KBM-7 (cell line): ENCODE measurements at places on chromosomes 5 and 9.
A peak's percentile ranks its signal among the peaks of the same experiment; 100 is the strongest.

DNA sequence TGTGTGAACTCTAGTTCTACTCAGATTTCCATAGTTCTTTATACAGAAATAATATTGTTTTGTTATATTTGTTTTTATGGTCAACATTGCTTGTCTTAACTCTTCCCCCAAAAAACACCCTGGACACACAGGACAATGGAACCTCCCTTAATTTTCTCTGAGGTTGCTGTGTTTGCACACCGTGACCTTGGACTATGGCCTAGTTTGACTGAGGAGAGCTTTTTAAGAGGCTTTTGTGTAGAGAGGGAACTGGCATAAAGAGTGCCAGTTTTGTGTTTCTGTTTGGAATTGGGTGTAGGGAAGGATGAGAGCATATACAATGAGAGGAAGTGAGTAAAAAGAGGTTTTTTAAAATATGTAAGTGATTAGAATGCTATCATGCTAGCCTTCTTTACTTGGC, 101.1 kb upstream of the MEF2C start:
- no peak for DNase-seq

- peak; percentile 86 for DNase-seq
These were observed 49.1 kb upstream of the GADD45G start for GRCh38 chr9:89555451-89556375.

DNA sequence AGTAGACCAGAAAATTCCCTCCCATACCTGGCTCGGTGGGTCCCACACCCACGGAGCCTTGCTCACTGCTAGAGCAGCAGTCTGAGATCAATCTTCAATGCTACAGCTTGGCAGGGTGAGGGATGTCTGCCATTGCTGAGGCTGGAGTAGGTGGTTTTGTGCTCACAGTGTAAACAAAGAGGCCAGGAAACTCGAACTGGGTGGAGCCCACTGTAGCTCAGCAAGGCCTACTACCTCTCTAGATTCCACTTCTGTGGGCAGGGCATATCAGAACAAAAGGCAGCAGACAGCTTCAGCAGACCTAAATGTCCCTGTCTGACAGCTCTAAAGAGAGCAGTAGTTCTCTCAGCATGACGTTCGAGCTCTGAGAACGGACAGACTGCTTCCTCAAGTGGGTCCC, 5.6 kb upstream of the GZMA start:
- DNase-seq = no peak

DNA sequence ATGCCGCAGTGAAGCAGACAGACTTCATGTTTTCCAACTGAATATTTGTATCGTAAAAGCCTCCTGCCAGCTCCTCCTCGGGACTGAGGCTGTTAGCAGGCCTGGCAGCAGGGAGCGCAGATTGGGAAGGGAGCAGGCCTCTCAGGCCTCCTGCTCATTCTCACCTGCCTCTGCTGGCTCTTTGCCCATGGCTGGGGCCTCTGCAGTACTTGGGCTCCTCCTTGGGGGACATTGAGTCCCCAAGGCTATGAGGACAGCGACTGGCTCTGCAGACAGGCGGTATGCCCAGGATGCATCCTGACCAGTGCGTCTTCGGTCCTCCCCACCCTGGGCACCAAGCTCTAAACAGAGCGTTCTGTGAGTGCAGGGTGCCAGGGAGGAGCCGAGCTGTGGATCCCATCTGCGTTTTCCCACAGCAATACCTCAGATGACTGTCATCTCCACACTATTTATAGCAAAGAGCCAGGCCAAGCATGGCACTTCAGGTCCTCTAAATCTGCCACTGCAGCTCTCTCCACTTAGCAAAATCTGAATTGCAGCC, 38.7 kb downstream of the TSTD2 start:
- DNase-seq = no peak

DNA sequence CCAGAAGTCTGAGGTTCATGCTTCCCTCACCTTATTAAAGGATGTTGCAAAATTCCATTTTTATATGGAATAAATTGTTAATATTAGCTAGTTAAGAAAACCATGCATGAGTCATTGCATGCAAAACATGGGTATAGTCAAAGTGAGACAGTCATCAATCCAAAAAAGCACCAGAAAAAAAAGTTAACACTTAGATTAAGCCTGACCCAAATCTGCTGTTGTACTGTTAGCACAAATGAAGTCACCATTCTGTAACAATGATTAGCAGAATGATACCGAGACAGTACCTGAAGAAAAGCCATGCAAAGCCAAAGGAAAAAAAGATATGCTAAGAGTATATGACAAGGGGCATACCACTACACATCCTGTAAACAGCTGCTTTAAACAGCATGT, 49.5 kb downstream of the PKD2L2 start:
- no peak for DNase-seq

DNA sequence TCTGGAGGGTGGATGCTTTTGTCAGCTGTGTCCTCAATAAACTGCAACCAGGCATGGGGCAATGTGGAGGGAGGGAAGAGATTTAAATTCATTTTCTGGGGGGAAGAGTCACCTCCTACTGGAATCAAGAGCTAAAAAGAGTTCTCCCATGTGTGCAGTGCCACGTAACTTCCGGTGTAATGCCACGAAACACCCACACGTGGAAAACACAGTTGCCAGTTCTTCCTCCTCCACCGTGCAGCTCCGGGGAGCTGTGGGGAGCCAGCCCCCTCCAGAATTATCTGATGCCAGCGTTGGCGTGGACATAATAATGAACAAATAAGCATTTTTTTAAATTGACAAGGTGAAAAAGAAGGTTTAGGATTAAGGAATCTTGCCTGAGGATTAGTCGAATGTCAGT, 32.1 kb upstream of the MED10 start:
- DNase-seq = no peak

- DNase-seq = no peak
These were observed 20.8 kb upstream of the KIF2A start for GRCh38 chr5:62284946-62285891.

DNA sequence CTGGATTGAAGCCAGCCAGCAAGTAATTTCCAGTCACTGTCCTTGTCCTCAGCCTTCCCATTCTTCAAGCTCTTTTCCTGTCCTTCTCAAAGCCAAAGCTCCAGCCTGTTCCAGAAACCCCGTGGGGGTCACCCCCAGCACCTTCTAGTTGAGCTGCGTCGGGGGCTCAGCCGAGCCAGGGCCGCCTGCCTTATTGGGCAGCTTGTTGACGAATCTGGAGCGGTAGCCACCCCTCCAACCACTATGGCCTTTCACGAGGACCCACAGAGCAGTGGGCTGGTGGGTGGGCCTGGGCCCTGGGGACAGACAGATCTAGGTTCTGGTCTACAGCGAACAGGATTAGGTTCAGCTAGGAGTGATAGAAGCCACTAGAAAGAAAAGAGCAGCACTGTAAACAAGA, 47.3 kb downstream of the TSPAN17 start:
- DNase-seq = no peak

GRCh38 chr9:83920927-83921707, at the start of gene KIF27:
TSS of gene KIF27 (minus strand) at chr9:83921432. CDS start at chr9:83915591, 5,841 bp downstream.
- DNase-seq = peak; percentile 93

GRCh38 chr9:132183134-132183533, 21.3 kb downstream of the NTNG2 start:
- DNase-seq = no peak

DNA sequence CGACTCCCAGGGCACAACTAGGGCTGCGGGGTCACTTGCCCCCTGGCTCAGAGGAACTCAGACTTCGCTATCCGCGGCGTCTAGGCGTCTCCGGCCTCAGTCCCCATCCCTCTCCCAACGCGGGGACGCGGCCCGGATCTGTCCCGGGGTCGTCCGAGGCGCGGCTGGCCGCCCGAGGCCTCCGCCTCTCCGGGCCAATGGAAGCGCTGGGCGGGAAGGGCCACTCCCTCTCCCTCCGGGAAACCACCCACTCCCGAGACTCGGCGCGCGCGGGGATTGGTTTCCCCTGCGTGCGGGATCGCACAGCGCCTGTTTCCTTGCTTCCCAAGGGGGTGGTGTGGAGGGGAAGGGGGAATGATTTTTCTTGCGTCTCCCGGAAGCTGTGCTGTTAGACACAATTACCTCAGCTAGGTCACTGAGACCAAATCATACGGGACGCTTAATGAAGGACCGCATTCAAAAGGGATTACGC, 38.3 kb downstream of the NR2F1 start:
- peak; percentile 50 for DNase-seq

GRCh38 chr5:42889311-42889933, 77.7 kb upstream of the SELENOP start:
- peak; percentile 82 for DNase-seq

DNA sequence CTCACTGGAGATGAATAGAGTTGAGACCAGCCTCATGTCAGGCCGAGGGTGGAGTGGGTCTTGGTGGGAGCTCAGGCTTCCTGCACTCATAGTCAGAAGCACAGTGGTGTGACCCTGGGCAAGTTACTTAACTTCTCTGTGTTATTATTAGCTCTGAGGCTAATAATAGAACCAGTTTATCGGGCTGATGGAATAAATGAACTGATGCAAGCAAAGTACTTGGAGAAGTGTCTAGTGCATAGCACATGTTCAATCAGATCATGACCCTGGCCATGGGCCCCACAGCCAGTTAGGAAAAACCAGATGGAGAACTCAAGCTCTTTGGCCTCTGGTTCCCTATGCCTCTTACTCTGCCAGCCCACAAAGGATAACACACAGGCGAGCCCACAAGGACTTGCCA, 45.3 kb upstream of the OSMR start:
- DNase-seq = no peak

DNA sequence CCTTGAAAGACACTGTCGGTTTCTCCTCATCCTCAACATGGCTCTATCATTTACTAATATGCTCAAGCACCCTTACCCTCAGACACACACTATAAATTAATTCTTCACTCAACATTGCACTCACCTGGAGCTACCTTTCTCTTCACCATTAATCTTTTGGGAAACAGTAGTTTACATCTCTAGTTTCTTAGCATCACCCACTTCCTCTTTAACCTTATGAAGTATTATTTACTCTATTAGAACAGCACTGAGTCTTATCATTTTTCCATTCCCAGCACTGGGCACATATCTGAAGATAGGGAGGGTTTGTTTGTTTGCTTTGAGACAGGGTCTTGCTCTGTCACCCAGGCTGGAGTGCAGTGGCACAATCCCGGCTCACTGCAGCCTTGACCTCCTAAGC, 213.5 kb downstream of the SMARCA2 start:
- no peak for DNase-seq

- DNase-seq = no peak
These were observed 10.5 kb upstream of the SCAI start for GRCh38 chr9:125153712-125154367.

DNA sequence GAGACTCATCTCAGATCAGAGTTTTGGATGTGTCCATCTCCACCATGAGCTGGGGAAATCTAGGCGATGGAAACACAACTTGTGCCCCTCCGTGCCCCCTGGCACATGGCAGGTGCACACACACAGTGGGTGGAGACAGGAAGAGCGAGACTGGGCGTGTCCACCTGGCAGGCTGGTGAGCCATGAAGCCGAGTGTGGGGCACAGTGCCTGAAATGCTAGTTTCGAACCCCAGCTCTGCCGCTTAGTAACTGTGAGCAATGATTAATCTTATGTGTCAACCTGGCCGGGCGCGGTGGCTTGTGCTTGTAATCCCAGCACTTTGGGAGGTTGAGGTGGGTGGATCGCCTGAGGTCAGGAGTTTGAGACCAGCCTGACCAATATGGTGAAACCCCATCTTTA, 80.8 kb upstream of the RNU6ATAC start:
- DNase-seq = no peak

GRCh38 chr5:178313316-178313715, 80.7 kb upstream of the PHYKPL start:
- no peak for DNase-seq

GRCh38 chr5:39080597-39081204, 6.5 kb upstream of the RICTOR start:
- DNase-seq = peak; percentile 55

GRCh38 chr5:36531401-36531800, 75.0 kb upstream of the SLC1A3 start:
- DNase-seq = no peak

- peak; percentile 59 for DNase-seq
These were observed 13.0 kb downstream of the SLC4A9 start for GRCh38 chr5:140372971-140373487.

DNA sequence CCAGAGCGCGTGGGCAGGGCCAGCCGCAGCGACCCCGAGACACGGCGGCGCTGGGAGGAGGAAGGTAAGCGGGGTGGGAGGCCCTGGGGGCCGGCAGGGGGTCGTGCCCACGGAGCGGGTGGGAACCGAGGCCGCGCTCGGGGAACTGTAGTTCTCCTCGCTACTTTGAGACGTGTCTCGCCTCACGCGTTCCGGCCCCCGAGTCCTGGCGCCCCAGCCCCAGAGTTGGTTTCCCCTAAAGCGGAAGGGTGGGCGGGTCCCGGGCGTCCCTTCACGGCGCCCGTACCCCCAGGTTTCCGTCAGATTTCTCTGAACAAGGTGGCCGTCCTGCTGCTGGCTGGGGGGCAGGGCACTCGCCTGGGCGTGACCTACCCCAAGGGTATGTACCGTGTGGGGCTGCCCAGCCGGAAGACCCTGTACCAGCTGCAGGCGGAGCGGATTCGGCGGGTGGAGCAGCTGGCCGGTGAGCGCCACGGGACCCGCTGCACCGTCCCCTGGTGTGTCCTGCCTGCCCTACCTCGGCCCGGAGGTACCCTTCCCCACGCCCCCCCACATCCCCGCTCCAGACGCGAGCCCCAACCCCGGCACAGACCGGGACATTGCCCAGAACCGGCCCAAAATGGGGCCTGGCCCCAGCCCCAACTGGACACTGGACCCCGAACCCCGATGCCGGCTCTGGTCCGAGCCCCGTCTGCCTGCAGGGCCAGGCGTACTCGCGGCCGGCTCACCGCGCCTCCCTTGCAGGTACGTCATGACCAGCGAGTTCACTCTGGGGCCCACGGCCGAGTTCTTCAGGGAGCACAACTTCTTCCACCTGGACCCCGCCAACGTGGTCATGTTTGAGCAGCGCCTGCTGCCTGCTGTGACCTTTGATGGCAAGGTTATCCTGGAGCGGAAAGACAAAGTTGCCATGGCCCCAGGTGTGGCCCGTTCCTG, 709 bp downstream of the UAP1L1 start:
- no peak for DNase-seq

- DNase-seq = peak; percentile 16
These were observed 30.8 kb upstream of the NIM1K start for GRCh38 chr5:43161244-43161643.

DNA sequence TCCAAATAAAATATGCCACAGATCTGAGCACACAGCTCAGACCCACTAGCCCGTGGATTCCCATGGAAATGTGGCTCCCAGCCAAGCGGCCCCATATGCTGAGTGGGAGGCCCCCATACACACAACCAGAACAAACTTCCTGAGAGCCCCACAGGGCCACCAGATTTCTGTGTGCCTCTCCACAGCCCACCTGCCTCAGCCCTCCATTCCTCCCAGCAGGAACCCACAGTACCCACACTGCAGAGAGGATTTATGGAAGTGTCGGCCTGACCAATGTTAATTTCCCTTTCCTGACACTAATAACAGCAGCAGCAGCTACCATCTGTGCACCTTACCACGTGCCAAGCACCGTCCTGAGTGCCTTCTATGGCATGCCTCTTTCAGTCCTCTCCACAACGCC, 99.3 kb upstream of the SPOCK1 start:
- DNase-seq = no peak

- no peak for DNase-seq
These were observed 66.7 kb downstream of the SIL1 start for GRCh38 chr5:139131465-139131864.

GRCh38 chr9:77697238-77697984, 49.3 kb upstream of the GNA14 start:
- no peak for DNase-seq

GRCh38 chr9:25453875-25454274, 224.4 kb downstream of the TUSC1 start:
- no peak for DNase-seq

GRCh38 chr9:135693265-135693664, 6.0 kb downstream of the SOHLH1 start:
- DNase-seq = no peak

GRCh38 chr5:75524071-75524470, 12.4 kb downstream of the POLK start:
- peak; percentile 41 for DNase-seq
